ENCODE measurements at places on chromosomes 7 and 10.

- no peak for DNase-seq
These were observed 112.6 kb upstream of the ADAM12 start for GRCh38 chr10:126500866-126501265.

GRCh38 chr7:133022661-133023060 is 59.2 kb downstream of the CHCHD3 start:
- DNase-seq, result no peak

- no peak for DNase-seq
These were observed 430.4 kb downstream of the GRID1 start for GRCh38 chr10:85936161-85936560.

- DNase-seq, result no peak
These were observed 30.4 kb downstream of the SEPTIN7 start for GRCh38 chr7:35831208-35831607.

- DNase-seq, result no peak
These were observed 606.4 kb downstream of the SORCS1 start for GRCh38 chr10:106557951-106558733.

- DNase-seq, result no peak
These were observed 77.6 kb upstream of the MAGI2 start for GRCh38 chr7:79531116-79531515.

DNA sequence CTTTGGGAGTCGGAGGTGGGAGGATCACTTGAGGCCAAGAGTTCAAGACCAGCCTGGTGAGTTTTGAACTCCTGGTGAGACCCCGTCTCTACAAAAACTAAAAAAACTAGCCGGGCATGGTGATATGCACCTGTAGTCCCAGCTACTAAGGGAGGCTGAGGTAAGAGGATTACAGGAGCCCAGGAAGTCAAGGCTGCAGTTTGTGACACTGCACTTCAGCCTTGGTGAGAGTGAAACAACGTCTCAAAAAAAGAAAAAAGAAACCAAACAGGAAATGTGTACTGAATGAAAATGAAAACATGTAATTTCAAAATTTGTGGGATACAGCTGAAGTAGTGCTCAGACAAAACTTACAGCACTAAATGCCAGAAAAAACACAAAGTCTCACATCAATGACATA is 7.6 kb downstream of the ARHGAP12 start:
- no peak for DNase-seq

- peak; percentile 82 for DNase-seq
These were observed 19.9 kb downstream of the KLF6 start for GRCh38 chr10:3765146-3765545.

DNA sequence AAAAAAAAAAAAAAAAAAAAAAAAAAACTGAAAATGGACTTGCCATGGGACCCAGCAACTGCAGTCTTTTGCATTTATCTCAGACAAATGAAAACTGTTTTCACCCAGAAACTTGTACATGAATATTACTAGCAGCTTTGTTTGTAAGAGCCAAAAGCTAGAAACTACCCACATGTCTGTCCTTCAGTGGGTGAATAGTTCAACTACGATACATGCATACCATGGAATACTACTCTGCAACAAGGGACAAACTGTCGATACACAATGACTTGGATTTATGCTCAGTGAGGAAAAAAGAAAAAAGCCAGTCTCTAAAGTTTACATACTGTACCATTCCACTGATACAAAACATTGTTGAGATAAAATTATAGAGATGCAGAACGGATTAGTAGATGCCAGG is 195.6 kb downstream of the KIAA1217 start:
- no peak for DNase-seq

DNA sequence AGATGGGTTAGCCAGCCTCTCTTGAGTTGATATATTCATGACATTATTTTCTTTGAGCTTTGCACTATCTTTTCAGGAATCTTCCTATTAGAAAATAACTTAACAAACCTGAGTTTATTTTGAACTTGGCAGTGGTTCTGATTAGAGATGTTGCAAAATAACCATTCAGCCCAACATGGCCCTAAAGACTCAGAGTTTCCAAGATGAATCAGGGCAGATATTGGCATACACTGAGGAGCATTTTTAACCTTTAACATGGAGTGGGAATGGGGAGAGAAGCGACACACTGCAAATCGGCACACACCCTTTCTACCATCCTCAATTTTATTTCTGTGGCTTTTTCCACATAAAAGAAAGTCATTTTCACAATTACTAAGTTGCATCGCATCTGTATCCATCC is 190.8 kb downstream of the TRIL start:
- DNase-seq, result no peak

DNA sequence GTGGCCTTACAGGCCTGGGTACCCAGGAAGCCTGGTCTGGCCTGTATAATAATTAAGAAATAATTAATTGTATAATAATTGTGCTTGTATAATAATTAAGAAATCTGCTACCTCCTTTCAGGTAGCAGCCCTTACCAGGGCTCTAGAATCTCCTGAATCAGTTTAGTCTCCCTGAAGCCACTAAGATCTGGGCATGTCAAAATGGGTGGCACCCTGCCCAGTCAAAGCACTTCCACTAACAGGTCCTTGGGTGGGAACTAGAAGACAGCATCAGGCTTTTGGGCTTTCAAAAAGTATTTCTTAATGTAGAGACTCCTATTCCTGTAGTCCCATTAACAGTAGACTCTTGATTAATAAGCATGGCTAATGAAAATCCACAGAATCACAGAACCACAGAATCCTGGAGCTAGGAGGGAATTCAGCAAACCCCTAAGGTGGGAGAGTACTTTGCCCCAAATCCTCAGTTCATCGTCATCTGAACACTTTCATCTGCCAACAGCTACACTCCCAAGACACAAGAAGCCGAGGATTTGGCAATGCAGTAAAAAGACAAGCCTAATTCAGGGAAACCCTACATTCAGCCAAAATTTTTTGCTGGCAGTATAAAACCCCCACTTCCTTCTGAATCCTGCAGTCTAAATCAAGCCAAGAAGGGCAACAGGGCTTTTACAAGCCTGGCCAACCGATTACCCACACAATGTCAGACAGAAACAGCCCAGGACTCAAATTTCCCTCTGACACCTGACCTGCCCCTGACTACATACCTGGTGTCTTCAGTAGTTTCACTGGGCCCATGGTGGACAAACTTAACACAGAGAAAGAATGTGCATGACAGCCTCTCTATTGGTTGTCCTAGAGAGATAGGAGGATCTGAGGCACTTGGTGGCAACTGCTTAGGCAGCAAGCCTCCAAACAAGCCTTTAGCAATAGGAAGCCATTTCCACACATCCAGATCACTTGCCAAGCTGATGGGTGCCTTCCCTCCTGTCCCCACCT is 5.9 kb upstream of the IL6 start:
- DNase-seq, result no peak

- no peak for DNase-seq
These were observed 367.1 kb downstream of the DPP6 start for GRCh38 chr7:154419344-154419743.

- DNase-seq, result no peak
These were observed 42.1 kb downstream of the AMZ1 start for GRCh38 chr7:2729893-2730716.

DNA sequence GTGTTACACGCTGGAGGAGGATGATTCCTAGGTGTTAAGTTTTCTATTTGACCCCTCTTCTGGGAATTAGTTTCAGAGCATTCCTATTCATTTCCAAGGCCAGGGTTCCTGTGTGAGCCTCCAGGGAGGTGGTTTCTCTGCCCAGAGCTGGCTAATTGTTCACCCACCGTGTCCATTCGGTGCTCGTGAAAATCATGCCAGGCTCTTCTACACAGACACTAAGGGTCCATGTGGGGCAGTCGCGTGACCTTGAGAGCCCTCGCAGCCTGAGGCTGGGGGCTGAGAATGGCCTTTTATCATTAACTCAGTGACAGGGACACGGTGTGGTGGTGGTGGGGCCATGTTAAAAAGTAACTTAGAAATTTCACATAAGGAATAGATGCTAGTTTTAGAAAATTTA is 83.7 kb downstream of the EMX2 start:
- DNase-seq, result no peak

DNA sequence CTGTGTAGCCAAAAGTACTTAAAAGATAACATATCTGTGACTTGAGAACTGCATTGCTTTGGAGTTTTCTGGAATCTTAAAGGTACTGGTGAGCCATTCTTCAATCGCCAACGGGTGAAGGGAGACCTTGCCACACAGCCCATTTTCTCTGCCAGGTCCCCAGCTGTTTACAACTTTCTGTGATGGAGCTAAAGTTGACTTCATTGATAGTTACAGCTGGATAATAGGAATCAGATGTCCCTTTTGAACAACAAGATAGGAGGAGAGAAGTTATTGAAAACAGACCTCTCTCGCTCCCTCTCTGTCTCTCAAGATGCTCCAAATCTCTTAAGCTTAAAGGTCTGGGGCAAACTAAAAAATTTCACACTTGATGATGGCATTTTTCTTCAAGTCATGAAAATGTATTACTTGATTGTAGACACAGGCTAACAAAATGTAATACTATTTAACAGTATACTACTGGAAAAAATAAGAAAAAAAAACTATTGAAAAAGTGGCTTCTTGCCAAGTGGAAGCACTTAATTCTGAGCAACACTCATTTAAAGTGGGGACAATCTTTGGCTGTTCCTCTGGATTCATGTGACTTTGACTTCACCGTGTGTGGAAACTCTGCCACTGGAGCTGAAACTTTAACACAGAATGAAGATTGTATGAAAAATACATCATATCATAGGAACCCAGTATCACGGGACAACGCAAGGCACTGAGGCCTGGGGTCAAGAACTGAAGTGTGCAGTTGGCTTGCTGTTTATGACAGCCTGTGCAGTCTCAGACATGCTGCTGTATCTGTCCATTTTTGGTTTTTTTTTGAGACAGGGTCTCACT is 78.4 kb upstream of the AFAP1L2 start:
- DNase-seq, result no peak

- DNase-seq, result peak; percentile 12
These were observed 106.7 kb downstream of the USP6NL start for GRCh38 chr10:11504566-11505285.

DNA sequence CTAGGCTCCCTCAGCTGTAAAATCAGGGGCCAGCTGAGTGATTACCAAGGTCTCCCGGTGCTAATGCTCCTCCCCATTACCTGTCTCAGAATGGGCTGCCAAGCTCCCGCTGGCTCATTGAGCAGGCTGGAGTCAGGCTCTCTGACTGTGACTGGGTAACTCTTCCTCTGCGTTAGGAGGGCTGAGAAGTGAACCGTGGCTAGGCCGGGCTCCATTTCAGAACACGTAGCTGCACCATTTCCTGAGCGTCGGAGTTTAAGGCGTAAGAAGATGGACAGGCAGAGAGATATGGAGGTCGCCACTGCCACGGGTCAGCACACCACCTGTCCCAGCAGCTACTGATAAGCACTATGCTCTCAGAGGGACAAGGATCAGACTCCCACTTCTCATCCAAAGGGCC is 250.3 kb downstream of the TCERG1L start:
- DNase-seq, result no peak

- no peak for DNase-seq
These were observed 808 bp downstream of the C10orf71 start for GRCh38 chr10:49299816-49300139.

DNA sequence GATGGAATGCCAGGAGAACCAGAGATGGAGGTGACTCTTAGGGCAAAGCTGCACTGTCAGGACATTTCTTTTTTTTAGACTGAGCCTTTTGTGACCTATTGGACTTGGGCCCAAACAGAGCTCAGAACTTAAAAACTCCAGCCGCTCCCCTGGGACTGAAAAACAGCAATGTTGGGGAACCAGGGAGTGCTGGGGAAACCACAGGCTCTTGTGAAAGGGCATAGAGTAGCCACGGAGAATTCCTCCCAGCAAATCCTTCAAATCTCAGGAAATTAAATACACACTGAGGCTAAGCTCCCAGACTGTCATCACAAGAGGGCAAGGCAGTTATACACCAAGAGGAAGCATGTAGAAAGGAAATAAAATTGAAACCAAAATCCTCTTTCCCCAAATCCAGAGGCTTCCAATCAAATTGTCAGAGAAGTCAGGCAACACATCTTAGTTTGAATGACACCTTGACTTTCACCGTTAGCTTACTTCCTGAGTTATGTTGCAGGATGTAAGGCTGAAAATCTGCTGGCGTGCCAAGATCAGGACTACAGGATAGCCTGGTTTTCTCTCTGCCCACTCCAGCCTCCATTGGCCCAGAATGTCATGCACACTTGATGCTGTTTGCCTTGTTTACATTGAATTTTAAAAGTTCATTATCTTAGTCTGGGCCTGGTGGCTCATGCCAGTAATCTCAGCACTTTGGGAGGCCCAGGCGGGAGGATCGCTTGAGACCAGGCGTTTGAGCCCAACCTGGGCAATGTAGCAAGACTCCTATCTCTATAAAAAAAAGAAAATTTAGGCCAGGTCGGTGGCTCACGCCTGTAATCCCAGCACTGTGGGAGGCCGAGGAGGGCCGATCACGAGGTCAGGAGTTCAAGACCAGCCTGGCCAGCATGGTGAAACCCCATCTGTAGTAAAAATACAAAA is 2.6 kb upstream of the RFC2 start:
- DNase-seq, result peak; percentile 36

GRCh38 chr10:59456199-59456598 is 93.8 kb upstream of the FAM13C start:
- no peak for DNase-seq

DNA sequence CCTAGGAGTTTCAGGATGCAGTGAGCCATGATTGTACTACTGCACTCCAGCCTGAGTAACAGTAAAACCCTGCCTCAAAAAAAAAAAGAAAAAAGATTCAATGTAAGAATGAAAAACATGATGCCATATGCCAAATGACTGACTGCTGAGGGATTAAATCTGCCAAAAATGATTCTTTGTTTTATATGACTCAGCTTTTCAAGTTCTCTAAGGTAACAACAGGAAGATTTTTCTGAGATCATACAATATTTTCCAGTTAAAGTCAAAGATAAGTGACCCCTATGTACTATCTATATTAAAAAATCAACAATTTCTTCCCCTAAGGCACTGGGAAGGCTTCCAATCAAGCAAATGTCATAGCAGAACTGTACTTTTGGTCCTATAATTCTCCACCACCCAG is 271.2 kb upstream of the IMMP2L start:
- no peak for DNase-seq

GRCh38 chr7:22845221-22845834 is 22.7 kb upstream of the TOMM7 start:
- DNase-seq, result no peak

DNA sequence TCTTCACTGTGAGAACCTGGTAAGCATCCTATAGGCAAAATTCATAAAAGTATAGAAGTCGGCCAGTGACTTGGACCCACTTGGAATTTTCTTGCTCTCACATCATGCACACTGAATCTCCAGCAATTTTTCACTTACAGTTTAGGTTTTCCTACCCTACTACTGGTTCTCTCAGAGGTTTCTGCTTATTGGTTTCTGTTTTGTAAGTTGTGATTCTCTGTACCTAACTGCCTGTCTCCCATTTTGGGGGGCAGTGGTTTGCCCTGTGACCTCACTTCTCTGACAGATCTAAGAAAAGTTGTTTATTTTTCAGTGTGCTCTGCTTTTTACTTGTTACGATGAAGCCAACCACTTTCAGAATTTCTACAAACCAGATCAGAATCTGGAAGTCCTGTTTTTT is 158.1 kb downstream of the CFTR start:
- no peak for DNase-seq

GRCh38 chr10:110275128-110275729 is 29.5 kb downstream of the SMNDC1 start:
- DNase-seq, result peak; percentile 81

GRCh38 chr10:73744664-73744975 is 448 bp downstream of the SEC24C start:
- peak; percentile 87 for DNase-seq

Measured in OCI-M1 (cell line).